ENCODE measurements at places on chromosomes 1 and 21.

- no peak for DNase-seq
Measured at GRCh38 chr1:155608888-155609225, 1.2 kb upstream of the MSTO1 start.

GRCh38 chr1:31815752-31816500 is at the start of gene SPOCD1:
TSS of gene SPOCD1 (minus strand) at chr1:31816022. CDS start at chr1:31815333, 689 bp downstream.
- DNase-seq = peak; percentile 77

- DNase-seq = no peak
Measured at GRCh38 chr1:7223334-7224080, 438.3 kb downstream of the CAMTA1 start.

DNA sequence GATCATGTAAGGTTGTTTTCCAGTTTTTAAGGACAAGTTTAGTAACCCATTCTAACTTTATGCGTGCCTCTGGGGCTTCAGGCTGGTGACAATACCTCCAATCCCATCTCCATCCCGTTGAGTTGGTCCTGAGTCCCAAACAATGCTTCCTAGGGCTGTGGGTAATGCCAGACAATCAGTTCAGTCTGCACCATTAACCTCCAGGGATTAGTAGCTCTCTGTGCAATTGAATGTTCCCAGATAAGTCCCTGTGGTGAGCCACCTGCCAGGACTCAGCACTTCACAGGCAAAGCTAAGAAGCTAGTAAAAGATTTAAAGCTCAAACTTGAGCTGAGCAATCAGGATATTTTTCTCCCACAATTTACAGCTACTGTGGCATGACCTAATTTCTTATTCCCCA is 462.2 kb upstream of the PTBP2 start:
- DNase-seq = no peak

DNA sequence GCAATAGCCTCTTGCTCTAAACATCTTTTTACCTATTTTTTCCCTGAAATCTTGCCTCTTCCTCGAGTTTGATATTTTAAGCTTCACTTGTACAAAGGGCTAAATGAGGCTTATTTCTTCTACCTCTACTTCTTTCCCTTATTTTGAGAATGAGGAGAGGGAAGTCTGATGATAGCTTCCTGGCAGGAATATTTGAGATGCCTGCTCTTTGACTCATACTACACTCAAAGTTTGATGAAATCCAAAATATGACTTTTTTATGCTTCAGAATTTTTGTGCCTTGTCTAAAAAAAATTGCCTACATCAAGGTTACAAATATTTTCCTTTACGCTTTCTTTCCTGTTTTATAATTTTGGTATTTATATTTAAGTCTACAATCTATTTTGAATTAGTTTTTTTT is 624.4 kb upstream of the PLXNA2 start:
- DNase-seq = no peak

GRCh38 chr1:228039986-228040385 is 33.2 kb downstream of the WNT3A start:
- no peak for DNase-seq

GRCh38 chr1:212481438-212481767 is 48.7 kb downstream of the NENF start:
- no peak for DNase-seq
